ENCODE measurements at places on chromosomes 12 and 14.
A peak's percentile ranks its signal among the peaks of the same experiment; 100 is the strongest.

- DNase-seq = no peak
Observed at GRCh38 chr12:106585521-106586277, 2.9 kb downstream of the RFX4 start.

GRCh38 chr12:3168223-3169221 lies 91.3 kb downstream of the TSPAN9 start:
- peak; percentile 78 for DNase-seq

- no peak for DNase-seq
Observed at GRCh38 chr14:103095210-103095778, 769 bp downstream of the EXOC3L4 start.

- no peak for DNase-seq
Observed at GRCh38 chr14:75833326-75834020, 148.3 kb downstream of the TGFB3 start.

- no peak for DNase-seq
Observed at GRCh38 chr14:98187281-98187680, 1084.7 kb downstream of the BCL11B start.

- DNase-seq = no peak
Observed at GRCh38 chr12:14853961-14854360, 10.6 kb upstream of the ART4 start.

GRCh38 chr14:98694541-98694940 lies 577.5 kb downstream of the BCL11B start:
- DNase-seq = no peak

GRCh38 chr14:70514168-70515069 lies 20.4 kb downstream of the ADAM20 start:
- DNase-seq = no peak

- no peak for DNase-seq
Observed at GRCh38 chr12:115945491-115945885, 332.0 kb downstream of the MED13L start.

- no peak for DNase-seq
Observed at GRCh38 chr14:62144863-62145262, 382.6 kb downstream of the SNAPC1 start.

DNA sequence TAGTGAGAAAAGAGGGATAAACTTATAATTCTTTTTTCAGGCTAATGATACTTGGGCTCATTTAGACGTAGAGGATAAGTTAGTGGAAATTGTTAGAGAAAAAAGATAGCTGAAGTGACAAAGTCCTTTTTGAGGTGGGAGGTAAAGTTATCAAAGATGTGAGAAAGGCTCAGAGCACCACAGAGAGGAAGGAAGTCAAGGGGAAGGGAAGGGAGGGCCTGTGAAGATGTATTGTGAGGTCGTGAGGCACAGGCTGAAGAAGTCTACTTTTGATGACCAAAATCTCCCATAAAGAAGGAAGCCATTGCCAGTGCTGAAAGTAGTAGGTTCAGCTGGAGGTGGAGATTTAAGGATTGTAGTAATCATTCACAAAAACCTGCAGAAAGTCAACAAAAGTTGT lies 19.4 kb upstream of the PTGDR start:
- no peak for DNase-seq

GRCh38 chr14:22849212-22849819 lies 12.9 kb downstream of the MMP14 start:
- no peak for DNase-seq

- DNase-seq = no peak
Observed at GRCh38 chr12:14357486-14357885, 8.0 kb upstream of the ATF7IP start.

- no peak for DNase-seq
Observed at GRCh38 chr12:53053218-53054111, 3.6 kb downstream of the TNS2 start.

- DNase-seq = no peak
Observed at GRCh38 chr14:23365732-23366425, 907 bp upstream of the EFS start.

DNA sequence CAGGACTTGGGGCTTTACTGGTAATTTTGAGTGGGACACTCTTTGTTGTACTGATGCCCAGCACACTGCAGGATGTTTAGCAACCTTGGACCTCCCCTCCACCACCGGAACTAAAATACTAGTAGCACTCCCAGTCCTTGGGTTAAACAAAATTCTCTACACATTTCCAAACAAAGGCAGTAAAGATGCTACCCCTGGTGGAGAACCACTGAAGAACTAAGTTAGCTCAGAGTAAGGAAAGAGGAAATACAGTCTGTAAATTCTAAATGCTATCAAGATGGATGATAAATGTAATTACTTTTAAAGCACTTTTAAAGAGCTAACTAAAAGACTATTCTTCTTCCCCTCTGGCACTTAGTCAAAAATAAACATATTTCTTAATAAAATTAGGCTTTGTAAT lies 64.1 kb downstream of the LRP6 start:
- DNase-seq = no peak

DNA sequence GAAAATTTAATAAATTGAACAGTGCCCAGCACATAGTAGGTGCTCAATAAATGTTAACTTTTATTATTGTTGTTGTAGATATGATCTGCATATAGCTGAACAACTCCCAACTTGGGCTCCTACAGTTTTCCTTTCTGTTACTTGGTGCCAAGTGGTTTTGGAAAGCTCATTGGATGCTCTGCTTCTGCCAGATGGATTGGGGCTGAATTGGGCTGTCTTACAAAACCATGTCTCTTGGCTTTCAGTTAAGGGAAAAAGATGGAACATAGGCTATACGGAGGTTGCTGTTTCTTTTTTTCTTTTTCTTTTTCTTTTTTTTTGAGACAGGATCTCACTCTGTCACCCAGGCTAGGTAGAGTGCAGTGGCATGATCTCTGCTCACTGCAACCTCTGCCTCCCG lies 140.7 kb upstream of the PWP1 start:
- DNase-seq = no peak
